Occipital lobe (tissue), 3 donors: ENCODE measurements at places on chromosomes 16 and 17.
A peak's percentile ranks its signal among the peaks of the same experiment; 100 is the strongest.

DNA sequence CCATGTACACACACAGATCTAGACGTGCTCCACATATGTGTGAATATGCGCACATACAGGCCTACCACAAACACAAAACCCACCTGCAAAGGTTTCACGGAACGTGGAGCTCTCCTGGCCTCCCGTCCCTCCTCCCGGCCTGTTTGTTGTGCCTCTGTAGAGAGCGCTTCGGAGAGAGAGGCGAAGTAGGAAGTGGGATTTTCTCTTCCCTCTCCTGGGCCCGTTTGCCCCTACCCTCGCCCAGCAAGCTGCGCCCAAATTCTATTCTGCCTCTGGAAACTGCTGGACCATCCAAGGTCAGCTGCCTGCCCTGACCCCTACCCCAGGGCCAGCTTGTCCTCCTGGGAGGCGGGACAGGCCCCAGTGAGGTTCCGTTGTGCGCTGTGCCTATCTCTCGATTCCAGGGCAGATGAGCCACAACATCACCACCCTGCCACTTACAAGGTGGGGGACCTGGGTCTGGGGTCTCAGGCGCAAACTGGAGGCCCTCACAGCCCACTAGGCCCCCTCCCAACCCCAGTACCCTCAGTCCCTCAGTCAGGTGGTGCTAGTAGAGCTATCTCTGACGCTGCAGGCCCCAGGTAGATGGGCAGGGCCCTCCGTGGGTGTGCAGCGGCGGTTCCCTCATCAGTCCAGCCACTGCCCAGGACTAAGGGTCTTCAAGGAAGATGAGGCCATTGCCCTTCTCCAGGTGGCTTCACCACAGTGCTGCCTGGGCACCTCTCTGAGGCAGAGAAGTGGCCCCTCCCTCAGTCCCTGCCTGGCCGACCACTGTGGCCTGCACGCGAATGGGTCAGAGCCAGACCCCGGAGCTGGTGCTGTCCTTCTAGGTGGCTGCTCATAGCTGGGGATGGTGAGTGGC lies 54.2 kb downstream of the BEAN1 start:
- no peak for DNase-seq

GRCh38 chr16:17276610-17277009 lies 194.2 kb downstream of the XYLT1 start:
- no peak for DNase-seq

- DNase-seq = no peak
Measured at GRCh38 chr17:78124081-78124835, 4.3 kb downstream of the TMC6 start.

DNA sequence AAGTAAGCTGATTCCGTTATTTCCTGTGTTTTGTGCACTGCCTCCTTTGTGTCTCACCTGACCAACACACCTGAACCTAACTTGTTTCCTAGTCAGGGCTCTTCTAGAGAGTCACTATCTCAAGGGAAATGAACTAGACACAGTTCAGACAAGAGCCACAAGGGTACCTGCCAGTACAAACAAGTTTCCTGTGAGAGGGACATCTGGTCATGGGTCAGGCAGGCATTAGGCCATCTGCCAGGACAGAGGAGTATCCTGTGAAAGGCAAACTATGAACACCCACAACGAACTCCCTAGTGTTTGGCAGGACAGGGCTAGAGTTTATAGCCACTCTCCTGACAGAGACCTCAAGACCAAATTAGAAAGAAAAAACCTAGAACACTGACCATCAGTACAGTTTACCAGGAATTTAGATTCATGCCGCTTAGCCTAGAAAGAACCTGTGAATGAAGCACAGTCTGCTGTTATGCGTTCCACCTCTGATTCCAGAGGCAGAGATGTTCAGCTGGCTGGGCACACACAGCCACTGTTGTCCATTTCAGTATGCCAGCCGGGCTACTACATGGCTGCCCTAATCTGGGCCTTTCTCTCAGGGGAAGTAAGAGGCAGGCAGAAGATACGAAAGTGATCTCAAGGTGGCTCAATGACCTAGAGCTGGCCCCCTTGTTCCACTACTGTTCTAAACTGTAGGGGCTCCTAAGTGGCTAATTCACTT lies 20.7 kb upstream of the GLG1 start:
- no peak for DNase-seq

DNA sequence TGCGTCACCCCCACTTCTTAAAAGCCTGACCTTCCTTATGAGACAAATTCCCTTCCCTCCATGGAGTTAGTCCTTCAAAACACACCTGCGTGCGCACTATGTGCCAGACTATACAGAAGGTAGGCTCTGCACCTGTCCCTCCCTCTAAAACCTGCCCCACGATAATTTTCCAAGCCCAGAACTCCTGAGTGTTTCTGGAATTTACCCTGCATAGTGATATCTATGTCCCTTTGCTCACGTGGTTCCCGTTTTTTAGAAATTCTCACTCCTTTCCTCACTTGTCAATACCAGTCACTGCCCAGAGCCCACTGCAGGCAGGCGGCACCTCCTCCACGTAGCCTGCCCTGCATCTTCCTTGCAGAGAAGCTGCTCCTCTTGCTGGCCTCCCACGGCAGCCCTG lies 82.2 kb downstream of the SLC6A2 start:
- DNase-seq = no peak

- DNase-seq = peak; percentile 38
Measured at GRCh38 chr16:17070882-17071592, 399.7 kb downstream of the XYLT1 start.

GRCh38 chr17:29086628-29087332 lies 43.8 kb downstream of the PIPOX start:
- no peak for DNase-seq

DNA sequence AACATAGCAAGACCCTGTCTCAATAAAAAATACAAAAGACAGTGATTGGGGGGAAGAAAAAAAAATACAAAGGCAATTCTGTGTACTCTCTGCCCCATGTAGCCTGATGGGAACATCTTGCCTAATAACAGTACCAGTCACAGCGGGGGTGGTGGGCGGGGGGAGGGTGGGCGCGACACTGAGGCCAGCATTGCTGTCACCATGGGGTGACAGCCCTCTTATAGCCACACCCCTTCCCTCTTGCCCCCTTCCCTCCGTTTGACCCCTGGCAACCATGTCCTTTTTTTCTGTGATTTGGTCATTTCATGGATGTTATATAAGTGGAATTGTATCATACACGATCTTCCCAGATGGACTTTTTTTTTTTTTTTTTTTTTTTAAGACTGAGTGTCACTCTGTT lies 80.9 kb downstream of the DNAH17 start:
- no peak for DNase-seq

- no peak for DNase-seq
Measured at GRCh38 chr17:42266918-42267766, 9.0 kb downstream of the STAT5B start.

DNA sequence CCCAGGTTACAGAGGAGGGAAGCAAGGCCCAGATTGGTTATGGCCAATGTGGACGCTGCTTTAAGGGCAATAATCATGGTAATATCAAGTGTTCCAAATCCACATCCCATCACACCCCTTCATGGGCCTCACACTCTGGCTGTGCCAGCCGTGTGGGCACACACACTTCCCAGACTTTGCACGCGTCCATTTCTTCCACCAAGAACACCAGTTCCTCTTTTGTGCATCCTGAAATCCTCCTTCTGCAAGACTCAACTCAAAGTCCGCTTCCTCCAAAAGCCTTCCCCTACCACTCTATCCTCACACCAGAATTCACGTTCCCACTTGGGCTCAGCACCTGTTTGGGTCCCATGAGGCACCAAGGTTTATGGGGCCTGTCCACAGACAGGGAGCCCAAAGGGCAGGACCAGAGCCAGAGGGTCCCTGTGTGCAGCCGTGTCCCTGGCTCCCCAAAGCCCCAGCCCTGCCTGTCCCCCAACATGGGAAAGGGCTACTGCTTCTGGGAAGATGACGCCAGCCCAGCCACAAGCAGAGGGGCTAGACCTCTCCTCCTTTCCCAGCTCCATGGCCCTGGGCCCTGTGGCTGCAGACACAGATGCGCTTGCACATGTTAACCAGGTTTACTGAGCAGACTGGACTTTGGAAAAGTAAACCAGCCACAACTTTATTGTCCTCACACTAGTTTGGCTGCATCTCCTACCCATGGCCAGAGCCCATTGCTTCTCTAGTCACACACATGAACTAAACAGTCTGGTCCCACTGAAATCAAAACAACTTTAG lies 20.3 kb downstream of the SPNS3 start:
- DNase-seq = no peak

- DNase-seq = no peak
Measured at GRCh38 chr17:65278050-65278819, 141.1 kb downstream of the RGS9 start.

GRCh38 chr17:18280249-18280648 lies 19.8 kb downstream of the MIEF2 start:
- DNase-seq = no peak

DNA sequence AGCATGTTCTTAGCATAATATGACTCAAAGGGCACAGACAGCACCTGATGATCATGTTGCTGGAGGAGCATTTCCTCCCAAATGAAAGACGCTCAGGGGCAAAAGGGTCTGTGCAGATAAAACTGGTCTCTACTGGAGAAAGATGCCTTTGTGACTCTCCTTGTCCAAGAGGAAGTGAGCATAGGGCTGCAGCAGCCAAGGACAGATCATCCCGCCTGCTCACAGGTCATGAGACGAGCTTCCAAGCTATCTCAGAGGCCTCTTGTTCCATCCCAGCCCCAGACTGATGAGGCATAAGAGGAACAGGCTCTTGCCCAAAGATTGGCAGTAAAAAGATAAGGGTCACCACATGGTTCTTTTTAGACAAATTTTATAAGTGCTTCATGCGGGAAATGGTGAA lies 141.8 kb downstream of the KATNIP start:
- DNase-seq = no peak

DNA sequence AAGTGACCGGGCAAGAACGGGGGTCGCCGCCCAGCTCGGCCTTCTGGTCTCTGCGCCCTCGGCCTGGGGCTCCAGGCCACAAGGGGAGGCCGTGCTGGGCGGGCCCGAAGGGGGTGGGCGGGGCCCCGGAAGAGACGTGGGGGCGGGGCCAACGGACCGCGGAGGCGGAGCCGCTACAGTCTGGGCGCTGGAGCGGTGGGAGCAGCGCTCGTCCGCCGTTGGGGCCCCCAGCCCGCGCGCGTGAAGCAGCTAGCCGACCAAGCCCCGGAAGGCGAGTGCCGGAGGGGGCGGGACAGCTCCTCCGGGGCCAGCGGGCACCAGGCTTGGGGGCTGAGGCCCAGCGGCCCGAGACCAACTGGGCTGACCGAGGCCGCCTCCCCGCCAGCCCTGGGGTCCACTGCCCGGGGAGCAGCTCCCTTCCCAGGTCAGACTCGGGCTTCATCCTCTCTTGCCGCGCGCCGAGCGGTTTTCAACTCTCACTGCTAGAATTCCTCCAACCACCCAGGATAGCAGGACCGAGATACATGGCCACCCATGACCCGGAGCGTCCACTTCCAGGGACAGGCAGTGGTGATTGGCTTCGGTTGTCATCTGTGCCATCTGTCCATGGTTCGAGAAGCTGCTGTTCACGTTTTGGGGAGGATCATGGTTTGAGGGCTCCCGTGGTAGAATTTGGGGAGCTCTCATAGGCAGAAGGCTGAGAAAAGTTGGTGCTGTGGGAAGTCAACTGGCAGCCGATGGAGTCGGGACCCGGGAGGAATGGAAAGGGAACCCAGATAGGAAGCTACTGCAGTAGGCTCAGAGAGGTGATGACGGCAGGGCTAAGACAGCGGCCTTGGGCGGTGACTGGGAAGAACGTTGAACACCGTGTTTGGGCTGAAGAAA lies 44.6 kb upstream of the LCMT1 start:
- DNase-seq = peak; percentile 61

- DNase-seq = no peak
Measured at GRCh38 chr17:29050176-29050575, 7.2 kb downstream of the PIPOX start.
